ENCODE measurements at places on chromosomes 1 and 21.

- no peak for DNase-seq
These were observed 26.1 kb downstream of the CD58 start for GRCh38 chr1:116544588-116545358.

DNA sequence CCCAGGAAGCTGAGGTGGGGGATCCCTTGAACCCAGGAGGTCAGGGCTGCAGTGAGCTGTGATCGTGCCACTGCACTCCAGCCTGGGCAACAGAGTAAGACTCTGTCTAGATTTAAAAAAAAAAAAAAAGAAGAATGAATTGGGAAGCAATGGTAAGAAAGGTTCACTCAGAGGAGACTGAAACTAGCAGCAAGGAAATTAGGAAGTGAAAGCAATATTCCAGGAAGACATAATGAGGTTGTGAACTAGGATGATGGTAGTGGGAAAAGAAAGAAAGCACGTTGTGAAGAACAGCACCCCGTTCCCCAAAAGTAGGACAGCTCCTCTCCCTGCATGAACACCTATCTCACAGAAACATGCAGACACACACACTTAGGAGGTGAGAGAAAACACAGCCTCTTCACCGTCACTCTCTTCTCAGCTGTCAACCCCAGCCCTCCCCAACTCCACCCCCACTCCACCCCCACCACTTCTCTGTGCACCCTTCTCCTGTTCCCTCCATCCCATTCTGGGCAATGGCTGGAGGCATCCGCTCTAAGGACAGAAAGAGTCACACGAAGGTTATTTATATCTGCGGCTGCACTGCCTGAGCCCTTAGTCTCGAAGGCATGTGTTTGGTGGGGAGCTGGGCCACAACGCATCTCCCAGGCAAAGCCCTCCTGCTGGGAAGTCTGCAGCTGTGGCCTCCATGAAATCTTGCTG lies 101.8 kb upstream of the LPGAT1 start:
- no peak for DNase-seq

GRCh38 chr1:241443561-241443960 lies 76.0 kb downstream of the FH start:
- no peak for DNase-seq

GRCh38 chr1:90341516-90341915 lies 346.6 kb downstream of the ZNF326 start:
- no peak for DNase-seq

GRCh38 chr21:16619281-16619680 lies 889.5 kb downstream of the USP25 start:
- no peak for DNase-seq

DNA sequence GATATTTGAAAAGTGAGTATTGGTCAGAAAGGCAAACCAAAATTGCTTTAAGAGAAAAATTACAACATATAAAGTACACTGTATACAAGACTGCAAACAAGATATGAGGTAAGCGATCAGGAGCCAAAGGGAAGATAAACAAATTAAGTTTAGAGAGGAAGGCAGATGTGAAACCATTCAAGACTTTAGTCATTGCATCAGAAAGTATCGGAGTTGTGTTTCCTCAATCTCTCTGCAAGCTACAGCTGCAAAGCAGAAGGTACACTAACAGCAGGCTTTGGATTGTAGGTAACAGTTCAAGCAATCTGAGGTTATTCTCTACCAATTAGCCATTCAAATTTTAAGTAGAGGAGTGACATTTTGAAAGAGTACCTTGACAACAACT lies 21.3 kb upstream of the TLCD4 start:
- DNase-seq, result no peak

DNA sequence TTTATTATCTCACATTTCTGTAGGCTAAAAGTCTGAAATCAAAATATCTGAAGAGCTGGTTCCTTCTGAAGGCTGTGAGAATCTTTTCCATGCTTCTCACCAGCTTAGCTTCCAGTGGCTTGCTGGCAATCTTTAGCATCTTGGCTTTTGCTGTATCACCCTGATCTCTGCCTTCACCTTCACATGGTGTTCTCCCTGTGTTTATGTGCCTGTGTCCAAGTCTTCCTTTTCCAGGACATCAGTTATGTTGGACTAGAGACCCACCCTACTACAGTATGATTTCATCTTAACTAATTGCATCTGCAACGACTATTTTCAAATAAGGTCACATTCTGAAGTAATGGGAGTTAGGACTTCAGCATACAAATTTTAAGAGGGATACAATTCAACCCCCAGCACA lies 772.3 kb upstream of the ADAMTS5 start:
- DNase-seq, result no peak

DNA sequence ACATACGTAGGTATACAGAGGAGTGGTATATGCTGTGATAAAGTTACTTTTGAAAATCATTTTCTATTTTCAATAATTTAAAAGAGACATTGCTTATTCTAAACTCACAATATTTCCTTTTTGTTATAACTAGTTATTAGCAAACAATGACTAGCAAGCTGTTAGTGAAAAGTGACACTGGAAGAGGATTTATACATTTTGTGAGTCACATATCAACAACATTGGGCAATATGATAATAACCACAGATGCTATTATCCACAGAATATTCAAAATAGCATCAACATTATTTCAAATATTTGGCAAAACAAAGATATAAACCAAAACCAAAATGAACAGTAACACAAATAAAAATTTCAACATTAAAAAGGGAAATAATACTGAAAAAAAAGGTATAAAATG lies 104.0 kb upstream of the HP1BP3 start:
- DNase-seq, result no peak

DNA sequence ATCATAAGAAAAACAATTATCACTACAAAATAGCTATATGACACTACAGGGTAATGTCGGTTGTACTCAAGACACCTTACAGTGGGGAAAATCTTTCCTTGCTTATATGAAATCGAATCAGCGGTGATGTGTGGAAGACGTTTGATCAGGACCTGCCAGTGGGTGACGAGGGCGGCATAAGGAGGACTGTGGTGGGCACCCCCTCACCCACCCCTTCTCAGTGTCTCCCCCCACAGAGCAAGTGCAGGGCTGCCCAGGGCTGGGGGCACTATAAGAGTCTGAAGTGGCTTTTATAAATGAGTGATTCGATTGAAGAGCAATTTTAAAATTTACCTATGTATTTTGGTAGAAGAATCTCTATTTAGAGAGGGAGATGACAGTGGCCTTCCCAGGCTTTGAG lies 35.8 kb downstream of the CRYAA start:
- DNase-seq, result no peak

- DNase-seq, result no peak
These were observed 375.2 kb downstream of the KCNH1 start for GRCh38 chr1:210758761-210759160.

DNA sequence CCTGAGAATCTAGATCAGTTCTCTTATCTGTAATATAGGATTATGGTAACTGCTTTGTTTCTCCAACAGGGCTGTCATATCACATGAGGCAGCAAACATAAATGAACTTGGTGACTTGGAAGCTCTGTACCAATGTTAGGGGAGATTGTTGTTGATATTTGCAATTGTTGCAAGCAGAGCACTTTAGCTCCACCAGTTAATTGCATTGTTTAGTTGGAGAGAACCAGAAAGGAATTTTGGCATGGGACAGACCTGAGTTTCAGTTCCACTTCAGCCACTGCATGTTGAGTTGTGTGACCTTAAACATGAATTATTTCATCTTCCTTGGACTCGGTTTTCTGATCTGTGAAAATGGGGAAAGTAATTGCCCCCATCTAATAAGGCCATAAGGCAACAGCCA lies 142.3 kb upstream of the JUN start:
- no peak for DNase-seq
